KBM-7 (cell line): ENCODE measurements at places on chromosomes 6 and 20.

DNA sequence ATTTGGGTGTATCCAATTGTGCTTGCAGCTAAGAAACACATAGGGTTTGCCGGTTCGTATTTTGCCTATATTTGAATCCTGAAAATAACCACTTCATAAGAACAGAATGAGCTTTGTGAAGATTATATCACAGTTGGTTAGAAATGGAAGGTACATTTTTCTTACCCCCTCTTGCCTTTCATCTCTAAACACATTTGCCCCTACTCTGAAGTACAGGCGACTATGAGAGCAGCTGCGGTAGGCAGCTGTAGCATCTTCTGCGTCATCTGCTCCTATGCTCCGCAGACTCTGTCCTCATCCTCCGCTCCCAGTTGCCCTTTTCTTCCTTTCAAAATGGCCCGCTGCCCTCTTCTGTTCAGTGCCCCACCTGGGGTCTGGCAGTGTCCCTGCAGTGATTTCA lies 47.6 kb upstream of the REV3L start:
- no peak for DNase-seq

GRCh38 chr20:39480276-39481043 lies 518.3 kb downstream of the DHX35 start:
- no peak for DNase-seq

DNA sequence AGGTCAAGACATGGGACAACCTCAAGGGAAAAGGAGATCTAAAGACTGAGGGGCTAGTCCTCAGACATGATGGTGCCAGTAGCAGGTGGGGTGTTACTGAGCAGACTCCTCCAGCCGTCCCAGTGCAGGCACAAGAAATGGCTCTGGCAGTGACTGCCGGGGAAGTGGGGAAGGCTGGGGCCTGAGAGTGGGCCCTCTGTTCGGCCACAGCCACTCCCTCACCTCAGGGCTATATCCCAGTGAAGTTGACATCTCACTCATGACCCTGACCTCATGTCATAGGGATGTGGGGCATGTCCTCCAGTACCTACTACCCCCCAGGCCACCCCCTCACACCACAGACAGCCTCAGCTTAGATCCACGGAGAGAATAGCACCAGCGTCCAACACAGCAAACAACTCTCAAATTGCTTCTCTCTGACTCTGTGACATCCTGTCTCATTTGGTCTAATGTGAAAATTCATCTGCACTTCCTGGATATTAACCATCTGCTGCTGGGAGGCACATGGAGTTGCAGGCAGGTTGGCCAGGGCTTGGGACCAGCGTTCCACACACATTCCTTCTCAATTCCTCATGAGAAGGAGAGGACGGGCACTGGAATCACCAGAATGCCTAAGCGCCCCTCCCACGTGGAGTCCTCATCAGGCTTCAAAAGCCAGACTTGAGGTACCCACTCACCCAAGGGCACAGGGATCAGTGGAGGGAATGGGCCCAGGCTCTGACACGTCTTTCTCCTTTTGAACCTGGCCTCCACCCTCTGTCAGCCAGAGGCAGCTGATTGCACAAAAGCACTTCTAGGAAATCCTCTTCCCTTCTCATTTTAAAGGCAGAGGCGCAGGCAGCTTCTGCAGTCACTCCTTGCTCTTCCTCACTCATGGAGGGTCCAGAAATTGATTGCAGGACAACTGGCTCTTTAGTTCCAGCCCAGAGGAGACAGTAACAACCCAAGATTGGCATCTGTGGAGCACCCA lies 163.6 kb upstream of the CST7 start:
- DNase-seq, result no peak

- no peak for DNase-seq
These were observed 151.4 kb upstream of the CHD6 start for GRCh38 chr20:41769592-41770018.

DNA sequence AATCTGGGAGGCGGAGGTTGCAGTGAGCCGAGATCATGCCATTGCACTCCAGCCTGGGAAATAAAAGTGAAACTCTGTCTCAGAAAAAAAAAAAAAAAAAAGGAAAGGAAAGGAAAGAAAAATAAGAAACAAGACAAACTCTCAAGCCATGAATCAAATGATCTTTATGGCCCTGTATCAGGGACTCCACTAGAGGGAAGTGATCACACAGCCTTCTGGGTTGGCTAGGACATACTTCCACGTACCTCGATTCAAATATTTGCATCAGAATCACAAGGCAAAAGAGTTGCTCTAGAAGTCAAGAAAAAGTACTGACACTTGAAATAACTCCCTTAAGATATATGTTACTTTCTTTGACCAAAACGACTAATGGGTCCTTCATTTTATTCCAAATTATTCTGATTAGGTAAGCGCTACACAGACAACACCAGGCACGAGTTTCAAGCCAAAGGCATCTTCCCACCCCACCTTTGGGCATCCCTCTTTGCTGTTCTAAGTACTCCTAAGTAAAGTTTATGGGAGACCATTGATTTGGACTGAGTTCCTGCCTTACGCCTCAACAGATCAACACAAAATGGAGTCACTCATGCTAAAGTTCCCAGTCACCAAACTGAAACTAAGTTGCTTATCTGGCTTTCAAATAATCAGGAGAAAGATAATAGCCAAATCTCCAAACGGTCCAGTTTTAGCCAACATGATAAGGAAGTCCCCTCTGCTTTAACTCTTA lies 77.5 kb upstream of the NT5E start:
- DNase-seq, result no peak

DNA sequence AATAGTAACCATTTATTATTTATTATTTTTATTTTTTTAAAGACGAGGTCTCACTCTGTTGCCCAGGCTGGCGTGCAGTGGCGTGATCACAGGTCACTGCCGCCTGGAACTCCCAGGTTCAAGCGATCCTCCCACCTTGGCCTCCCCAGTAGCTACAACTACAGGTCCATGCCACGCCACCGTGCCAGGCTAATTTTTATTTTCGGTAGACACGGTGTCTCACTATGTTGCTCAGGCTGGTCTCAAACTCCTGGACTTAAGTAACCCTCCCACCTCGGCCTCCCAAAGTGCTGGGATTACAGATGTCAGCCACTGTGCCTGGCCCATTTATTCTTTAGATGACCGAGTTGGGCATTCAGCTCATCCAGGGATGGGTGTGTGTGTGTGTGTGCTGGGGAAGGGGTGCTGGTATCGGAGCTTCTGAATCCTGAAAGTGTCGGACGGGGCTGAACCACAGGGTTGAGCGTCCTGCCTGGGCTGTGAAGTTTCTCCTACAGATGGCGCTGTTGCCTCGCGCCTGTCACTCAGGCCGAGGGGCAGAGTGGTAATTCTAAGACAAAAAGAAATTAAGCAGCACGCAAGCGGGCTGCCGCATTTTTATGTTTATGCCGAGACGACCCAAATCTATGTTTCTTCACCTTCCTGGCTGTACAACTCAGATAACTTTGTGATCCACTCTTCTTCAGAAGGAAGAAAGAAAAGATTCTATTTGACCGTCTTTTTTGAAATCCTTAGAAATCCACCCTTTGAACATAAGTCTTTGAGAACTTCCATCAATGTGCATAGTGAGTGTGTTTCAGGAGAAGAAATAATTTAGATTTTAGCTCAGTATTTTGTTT lies 252.8 kb downstream of the CDH26 start:
- peak; percentile 85 for DNase-seq

DNA sequence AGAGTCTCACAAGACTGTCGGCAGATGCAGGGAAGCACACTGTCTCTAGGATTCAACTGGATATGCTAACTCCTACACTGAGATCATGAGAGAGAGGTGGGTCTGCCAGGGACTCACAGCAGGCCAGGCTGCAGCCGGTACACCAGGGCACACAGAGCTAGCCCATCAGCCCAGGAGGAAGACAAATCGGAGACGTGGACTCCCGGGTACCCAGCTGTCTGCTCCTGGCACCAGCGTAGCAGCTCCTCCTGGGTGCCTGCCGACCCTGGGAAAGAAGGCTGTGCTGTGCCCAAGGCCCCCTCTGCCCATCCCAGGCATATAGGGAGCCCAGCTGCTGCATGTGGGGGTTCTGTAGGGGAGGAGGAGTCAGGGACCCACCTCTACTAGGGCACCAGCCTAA lies 7.0 kb downstream of the MICAL1 start:
- no peak for DNase-seq

DNA sequence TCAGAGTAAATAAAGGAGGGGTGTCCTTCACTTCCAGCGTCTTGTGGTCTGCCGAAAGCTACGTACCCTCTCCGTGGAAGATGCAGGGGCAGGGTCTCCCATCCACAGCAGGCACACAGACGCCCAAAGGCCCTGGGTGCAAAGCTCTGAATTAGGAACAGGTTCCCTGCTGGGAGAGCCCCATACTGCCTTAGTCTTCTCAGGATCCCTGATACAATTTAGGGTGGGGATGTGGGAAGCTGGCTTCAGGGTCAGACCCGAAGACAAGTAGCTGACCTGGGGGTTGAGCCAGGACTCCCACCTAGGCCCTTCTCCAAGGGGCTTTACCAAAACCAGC lies 74.1 kb downstream of the TTLL2 start:
- no peak for DNase-seq

- no peak for DNase-seq
These were observed 406.7 kb downstream of the CD83 start for GRCh38 chr6:14524319-14524718.

- DNase-seq, result peak; percentile 28
These were observed 43.6 kb downstream of the PLAGL2 start for GRCh38 chr20:32163951-32164350.
